Mesenchymal stem cell (in vitro differentiated cells and primary cell): ENCODE measurements at places on chromosomes 3 and 15.

DNA sequence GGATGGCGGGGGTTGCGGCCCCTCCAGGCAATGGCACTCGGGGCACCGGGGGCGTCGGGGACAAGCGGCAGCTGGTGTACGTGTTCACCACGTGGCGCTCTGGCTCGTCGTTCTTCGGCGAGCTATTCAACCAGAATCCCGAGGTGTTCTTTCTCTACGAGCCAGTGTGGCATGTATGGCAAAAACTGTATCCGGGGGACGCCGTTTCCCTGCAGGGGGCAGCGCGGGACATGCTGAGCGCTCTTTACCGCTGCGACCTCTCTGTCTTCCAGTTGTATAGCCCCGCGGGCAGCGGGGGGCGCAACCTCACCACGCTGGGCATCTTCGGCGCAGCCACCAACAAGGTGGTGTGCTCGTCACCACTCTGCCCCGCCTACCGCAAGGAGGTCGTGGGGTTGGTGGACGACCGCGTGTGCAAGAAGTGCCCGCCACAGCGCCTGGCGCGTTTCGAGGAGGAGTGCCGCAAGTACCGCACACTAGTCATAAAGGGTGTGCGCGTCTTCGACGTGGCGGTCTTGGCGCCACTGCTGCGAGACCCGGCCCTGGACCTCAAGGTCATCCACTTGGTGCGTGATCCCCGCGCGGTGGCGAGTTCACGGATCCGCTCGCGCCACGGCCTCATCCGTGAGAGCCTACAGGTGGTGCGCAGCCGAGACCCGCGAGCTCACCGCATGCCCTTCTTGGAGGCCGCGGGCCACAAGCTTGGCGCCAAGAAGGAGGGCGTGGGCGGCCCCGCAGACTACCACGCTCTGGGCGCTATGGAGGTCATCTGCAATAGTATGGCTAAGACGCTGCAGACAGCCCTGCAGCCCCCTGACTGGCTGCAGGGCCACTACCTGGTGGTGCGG is 1.9 kb downstream of the CHST2 start:
- peak; percentile 72 for DNase-seq

DNA sequence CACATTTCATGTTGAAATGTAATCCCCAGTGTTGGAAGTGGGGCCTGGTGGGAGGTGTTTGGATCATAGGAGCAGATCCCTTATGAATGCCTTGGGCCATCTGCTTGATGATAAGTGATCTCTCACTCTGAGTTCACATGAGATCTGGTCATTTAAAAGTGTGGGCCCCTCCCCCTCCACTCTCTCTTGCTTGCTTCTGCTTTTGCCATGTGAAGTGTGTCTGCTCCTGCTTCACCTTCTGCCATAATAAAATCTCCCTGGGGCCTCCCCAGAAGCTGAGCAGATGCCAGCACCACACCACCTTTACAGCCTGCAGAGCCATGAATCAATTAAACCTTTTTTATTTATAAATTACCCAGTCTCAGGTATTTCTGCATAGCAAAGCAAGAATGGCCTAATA is 14.2 kb upstream of the CD200R1L start:
- no peak for DNase-seq

GRCh38 chr3:94716326-94717018 is 653.6 kb downstream of the NSUN3 start:
- no peak for DNase-seq

GRCh38 chr15:78321786-78322185 is 18.4 kb upstream of the CRABP1 start:
- no peak for DNase-seq

- no peak for DNase-seq
Observed at GRCh38 chr15:40803688-40804087, 3.2 kb upstream of the ZFYVE19 start.

DNA sequence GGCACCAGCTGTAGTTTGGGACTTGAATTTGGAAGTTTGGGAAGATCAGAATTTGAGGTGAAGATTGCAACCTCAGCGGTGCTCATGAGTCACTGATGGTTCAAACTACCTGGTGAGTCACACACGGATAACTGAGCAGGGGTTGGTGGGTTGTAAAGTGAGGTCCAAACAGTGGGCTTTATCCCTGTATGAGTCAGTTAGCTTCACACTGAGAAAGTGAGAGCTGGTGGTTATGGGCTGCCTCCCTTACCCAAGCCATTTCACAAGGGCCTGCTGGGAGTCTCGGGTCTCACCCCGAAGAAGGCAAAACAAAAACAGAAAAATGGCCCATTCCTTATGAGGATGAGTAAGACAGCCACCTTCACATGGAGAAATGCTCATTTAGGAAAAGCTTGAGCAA is 77.0 kb downstream of the ITGA11 start:
- DNase-seq = peak; percentile 97

GRCh38 chr3:127150513-127151250 is 42.2 kb upstream of the PRR23E start:
- DNase-seq = no peak

GRCh38 chr15:68559345-68560310 is 19.2 kb upstream of the CORO2B start:
- DNase-seq = peak; percentile 84

GRCh38 chr15:58292751-58293175 is 139.0 kb upstream of the LIPC start:
- peak; percentile 54 for DNase-seq

GRCh38 chr15:90681056-90681455 is 36.1 kb upstream of the BLM start:
- DNase-seq = no peak

- DNase-seq = no peak
Observed at GRCh38 chr3:183654727-183655126, 19.3 kb downstream of the KLHL24 start.

GRCh38 chr3:196051282-196052076 is 30.4 kb downstream of the TFRC start:
- DNase-seq = no peak
